ENCODE measurements at places on chromosomes 3 and 15.

DNA sequence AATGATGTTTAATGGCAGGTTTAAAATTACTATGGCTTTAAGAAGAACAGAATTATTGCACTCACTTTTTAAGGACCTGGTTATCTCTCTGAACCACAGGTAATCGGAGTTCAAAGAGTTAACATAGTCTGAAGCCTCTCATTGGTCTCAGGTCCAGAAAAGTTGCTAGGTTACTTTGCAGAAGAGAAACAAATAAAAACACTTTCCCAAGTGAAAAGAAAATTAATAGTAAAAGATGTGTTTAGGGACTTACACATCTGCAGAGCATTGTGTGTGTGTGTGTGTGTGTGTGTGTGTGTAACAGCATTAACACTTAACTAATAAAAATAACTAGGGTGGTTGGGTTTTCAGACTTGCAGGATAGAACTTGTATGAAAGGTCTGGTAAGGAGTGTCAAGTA lies 1.0 kb downstream of the MASP1 start:
- DNase-seq = no peak

GRCh38 chr3:170966495-170966894 lies 58.1 kb upstream of the EIF5A2 start:
- no peak for DNase-seq

DNA sequence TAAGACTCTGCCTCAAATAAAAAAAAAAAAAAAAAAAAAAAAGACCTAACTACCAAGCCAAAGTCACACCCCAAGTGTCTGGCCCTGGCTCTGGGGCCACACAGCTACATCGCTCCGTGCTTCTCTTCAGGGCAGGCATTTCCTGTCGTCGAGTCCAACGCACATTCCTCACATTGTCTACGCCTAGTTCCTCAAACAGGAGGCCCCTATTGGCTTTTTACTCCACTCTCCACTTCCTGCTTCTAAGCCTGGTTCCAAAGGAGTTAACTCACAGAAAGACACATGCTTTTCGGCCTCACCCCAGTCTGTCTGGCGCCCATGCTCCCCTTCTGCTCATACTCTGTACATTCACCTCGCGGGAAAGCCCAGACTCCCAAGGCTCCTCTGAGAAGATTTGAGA lies 28.8 kb downstream of the KNG1 start:
- DNase-seq = peak; percentile 71

GRCh38 chr3:36312351-36312750 lies 68.0 kb upstream of the STAC start:
- DNase-seq = no peak

DNA sequence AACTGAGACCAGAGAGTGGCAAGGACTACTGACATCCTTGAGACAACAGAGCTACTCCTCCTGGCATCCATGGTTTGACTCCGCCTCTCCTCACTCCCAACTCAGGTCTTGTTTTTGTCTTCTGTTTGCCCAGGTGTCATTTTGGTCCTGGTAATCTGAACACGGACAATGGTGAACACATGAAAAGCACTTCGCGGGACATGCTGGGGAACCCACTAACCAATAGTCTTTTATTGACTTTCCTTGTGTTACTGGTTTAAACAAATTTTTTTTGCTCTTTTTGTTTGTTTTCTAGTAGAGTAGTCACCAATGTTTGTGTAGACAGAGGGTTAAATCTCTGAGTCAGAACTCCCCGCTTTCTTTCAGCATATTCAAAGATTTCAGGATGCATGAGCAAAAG lies 38.4 kb downstream of the LARP6 start:
- DNase-seq = no peak

GRCh38 chr15:99305761-99306505 lies 54.7 kb downstream of the LRRC28 start:
- DNase-seq = no peak

GRCh38 chr3:159260049-159260662 lies 458.3 kb downstream of the MFSD1 start:
- DNase-seq = peak; percentile 65

DNA sequence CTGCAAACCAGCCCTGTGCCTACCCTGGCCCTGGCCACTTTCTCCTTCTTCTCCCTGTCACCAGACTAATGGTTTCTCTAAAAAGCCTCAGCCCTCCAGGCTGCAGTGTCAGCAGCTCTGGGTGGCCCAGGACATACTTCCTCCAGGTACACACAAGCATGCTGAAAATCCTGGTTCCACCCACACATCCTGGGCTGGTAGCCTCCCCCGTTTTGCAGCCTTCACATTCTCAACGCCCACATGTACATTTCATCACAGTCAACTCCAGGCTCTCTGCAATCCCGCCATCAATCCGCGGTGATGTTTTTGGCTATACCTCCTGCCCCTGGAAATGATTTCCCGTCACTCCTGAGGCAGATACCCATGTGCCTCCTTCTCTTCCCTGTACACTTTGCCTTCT lies 59.4 kb downstream of the MAGEF1 start:
- peak; percentile 71 for DNase-seq

GRCh38 chr15:56207092-56207491 lies 36.6 kb downstream of the RFX7 start:
- DNase-seq = no peak

GRCh38 chr15:93372865-93373223 lies 283.8 kb upstream of the RGMA start:
- DNase-seq = no peak

- no peak for DNase-seq
Observed at GRCh38 chr15:38696790-38697495, 132.3 kb upstream of the RASGRP1 start.

- peak; percentile 31 for DNase-seq
Observed at GRCh38 chr3:159828542-159828943, 160.1 kb upstream of the IL12A start.

GRCh38 chr15:60507596-60508424 lies 28.9 kb upstream of the ICE2 start:
- peak; percentile 67 for DNase-seq

GRCh38 chr3:170350515-170351413 lies 6.8 kb upstream of the SKIL start:
- DNase-seq = no peak

GRCh38 chr3:114856835-114857234 lies 290.3 kb downstream of the ZBTB20 start:
- no peak for DNase-seq

GRCh38 chr3:47412842-47413520 lies 32.2 kb downstream of the PTPN23 start:
- DNase-seq = no peak

DNA sequence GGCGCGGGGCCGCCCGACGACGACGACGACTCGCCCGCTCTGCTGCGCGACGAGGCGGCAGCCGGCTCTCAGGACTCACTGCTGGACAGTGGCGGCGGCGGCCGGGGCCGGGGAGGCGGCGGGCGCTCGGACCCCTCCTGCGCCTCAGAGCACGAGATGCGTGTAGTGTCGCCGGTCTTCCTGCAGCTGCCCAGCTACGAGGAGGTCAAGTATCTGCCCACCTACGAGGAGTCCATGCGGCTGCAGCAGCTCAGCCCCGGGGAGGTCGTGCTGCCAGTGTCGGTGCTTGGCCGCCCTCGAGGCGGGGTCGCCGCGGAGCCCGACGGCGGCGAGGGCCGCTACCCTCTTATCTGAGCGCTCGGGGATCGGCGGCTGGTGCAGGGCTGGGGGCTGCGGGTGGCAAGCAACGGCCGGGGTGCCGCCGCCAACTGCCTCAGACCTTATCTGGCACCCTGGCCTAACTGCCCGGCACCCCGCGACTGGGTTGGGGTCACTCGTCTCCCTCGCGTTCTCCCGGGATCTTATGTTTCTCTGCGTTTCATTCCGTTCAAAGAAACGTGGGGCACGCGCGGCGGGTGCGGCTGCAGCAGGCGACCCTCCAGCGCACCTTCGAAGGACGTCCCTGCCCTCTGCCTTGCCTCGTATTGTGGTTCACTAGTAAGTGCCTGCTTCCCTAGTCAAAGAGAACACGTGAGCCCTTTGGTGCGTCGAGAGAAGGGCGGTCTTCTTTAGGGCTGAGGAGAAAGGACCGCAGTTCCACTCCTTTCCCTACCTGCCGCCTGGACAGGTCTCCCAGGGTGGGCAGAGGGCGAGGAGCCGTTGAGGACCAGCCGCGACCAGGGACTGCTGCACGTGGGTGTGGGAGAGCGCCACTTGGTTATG lies 1.0 kb downstream of the C3orf80 start:
- peak; percentile 6 for DNase-seq

DNA sequence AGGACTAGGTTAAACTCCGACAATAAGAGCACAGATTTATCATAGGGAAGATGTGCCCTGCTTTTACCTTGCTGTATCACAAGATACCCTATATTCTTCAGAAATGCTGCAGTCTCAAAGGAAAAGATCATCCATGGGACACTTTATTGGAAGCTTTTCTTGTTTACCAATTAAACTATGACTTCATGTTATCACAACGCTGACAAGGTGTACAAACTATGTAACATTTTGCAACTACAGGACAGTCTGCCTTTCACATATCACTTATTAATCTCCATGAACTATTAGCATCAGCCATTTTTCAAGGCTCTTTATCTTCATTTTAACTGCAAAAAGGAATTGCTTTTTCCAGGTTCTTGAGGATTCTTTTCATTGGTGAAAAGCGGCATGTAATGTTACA lies 34.0 kb downstream of the CBLB start:
- DNase-seq = no peak

GRCh38 chr3:187958432-187959003 lies 195.4 kb upstream of the LPP start:
- no peak for DNase-seq

DNA sequence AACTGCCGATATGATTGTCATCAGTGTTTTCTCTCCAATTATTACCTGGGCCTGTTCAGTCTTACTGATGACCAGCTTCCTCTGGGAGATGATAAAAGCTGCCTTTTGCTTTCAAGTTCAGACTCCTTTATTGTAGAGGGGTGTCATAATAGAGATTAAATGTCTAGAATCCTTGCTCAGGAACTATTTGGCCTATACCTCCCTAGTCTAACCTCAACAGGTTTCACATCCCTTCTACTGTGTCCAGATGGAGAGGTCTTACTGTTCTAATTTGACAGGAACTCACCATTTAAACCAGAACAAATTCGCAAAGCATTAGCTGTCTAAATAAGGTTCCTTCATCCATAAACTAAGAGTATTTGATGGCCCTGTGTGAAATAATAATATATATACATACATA lies 88.0 kb downstream of the BCHE start:
- DNase-seq = no peak

- peak; percentile 15 for DNase-seq
Observed at GRCh38 chr3:23830869-23831484, 25.2 kb downstream of the UBE2E1 start.

DNA sequence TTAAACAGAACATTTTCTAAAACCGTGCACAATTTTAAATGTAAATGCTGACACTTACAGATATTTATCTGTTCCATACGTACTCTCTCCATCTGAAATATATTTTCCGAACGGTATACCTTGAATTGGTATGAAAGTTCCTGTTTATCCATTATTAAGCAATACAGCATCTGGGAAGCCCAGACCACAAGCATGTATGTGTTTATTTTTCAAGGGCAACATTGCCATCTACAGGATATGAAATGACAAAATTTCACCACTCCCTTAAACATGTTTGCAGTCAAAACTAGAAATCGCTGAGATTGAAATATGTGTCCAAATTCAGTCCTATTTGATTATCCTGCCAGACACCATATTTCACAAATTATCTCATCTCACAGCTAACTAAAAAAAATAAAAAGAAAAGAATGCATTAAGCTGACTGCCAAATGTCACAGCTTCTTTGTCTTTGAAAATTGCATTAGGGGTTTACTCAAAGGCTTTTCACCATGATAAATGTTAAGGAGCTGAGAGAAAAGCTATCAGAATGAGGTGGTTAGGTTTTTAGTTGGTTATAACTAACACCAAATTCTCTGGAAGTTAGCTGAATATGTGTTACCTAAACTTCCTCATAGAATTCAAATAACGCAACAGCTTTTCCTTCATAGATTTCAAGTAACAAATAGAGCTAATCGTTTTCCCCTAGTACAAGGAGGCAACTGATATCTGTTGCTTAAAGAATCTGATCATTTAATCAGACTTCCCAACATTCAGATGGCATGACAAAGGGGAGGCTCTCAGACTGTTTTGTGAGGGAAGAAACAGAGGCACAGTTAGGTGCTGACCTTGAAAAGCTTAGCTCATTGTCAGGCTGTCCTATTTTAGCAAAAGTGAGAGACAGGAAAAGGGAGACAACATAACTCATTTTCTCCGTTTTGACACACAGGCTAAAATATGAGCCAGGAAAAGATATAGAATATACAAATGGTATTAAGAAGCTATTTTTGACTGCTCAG lies 533.1 kb downstream of the TBL1XR1 start:
- peak; percentile 38 for DNase-seq

DNA sequence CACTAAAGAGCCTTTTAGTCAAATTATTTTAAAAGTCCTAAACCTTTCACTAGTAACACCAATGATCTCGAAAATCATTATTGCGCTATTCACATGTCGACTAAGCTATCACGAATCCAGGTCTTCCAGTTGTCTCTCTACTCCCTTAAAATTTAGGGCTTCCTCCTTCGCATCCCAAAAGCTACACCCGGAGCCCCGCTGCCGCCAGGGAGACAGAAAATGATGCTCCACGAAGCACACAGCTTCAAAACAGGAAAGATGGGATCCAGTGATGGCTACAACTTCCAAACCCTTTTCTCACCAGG lies 253 bp downstream of the IFT80 start:
- DNase-seq = no peak

- DNase-seq = no peak
Observed at GRCh38 chr15:62896380-62896866, 146.1 kb upstream of the TPM1 start.

DNA sequence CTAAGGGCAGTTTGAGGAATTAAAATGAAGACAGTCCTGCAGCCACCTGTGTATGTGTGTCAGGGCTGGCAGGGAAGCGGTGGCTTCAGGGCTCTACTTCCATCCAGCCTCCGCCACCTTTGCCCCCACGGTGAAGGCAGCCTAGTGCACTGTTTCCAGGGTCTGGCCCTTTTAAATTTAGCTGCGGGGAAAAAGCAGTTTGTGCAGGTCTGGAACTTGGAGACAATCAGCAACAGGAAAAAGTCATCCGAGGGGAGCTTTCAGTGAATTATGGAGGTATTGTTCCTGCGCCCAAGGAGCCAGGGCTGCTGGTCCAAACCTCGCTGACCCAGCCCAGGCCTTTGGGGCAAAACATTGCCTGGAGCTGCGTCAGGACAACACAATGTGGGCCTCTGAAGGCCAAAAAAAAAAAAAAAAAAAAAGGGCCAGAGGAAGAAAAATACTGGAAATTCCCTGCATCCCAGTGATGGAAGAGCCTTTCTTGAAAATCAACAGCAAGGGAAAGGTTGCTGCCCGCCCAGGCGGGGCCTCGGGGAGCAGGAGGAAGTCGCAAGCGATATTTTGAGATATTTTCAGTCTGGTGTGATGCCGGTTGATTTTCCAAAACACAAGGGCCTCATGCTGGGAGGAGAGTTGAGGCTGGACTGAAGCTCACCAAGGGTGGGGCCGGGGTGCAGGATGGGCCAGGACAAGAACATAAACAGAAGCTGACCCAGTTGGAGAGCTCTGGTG lies 25.5 kb upstream of the FGD5 start:
- DNase-seq = no peak

DNA sequence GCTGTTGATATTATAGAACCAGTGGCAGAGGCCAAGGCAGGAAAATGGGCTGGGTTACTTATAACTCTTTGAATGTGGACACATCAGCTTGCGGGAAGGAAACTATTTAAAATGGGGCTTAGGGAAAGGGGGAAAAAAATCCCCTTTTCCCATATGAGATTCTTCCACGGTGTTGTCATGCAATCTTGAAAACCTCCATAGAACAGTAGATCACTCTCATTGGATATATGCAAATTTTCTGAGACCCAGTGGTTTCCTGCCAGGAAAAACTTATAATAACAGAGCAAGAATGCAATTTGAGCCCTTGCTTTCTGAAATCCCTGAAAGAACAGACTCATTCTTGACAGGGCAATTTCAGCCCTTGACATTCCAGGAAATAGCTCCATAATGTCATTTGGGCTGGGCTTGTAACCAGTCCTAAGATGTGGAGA lies 31.1 kb downstream of the TMEM212 start:
- DNase-seq = no peak
